ENCODE measurements at places on chromosomes 3 and 15.

- no peak for DNase-seq
These were observed 107.5 kb upstream of the SKOR1 start for GRCh38 chr15:67717776-67718175.

GRCh38 chr15:50377867-50378751 is 23.1 kb upstream of the GABPB1 start:
- DNase-seq, result no peak

DNA sequence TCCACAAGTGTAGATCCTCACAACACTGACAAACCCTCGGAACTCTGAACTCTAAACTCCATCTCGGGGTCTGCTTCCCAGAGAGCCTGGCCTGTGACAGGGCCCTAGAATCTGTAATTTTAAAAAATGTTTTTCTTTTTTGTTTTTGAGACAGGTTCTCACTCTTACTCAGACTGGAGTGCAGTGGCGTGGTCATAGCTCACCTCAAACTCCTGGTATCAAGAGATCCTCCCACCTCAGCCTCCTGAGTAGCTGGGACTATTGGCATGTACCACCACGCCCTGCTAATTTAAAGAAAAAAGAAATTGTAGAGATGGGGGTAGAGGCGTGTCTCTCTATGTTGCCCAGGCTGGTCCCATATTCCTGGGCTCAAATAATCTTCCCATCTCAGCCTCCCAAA is 26.2 kb downstream of the CRABP1 start:
- DNase-seq, result no peak

DNA sequence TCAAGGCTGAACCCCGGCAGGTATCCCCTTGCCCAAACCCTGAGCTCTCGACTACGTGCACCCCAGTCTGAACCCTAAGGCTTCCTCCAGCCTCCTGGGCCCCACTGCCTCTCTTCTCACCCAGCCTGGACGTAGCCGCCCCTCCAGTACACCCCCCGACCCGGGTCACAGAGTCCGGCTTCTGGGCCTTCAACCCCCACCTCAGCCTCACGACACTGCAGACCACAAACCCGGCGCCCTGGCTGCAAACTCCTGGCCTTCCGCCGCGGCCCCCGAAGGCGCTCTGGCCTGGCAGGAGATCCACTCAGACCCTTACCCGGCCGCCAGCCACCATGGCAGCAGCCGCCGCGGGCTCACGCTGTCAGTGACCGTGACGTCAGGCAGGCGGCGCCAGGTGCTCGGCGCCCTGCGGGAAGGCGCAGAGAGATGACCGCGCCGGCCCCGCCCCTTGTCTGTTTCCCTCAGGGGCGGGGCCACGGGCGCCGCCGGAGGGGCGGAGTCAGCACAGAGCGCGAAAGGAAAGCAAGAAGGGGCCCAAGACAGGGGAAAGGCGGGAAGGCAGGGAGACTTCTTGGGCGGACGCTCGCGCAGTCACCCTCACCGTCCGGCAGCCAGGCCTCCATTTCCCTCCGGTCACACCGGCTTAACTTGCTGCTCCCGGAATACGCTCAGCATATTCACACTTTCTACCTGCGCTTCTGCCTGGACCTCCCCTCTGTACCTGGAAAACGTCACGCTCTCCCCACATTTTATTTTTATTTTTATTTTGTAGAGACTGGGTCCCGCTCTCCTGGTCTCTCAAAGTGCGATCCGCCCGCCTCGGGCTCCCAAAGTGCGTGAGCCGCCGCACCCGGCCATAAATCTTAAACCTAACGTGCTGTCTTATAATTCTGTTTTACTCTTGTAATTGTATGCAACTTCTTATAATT is at the start of gene RMDN3:
RMDN3 (minus strand) TSS at position 372 of the 929 bp plus-strand sequence. CDS start 471 bp downstream, outside the sequence.
- DNase-seq, result peak; percentile 99

DNA sequence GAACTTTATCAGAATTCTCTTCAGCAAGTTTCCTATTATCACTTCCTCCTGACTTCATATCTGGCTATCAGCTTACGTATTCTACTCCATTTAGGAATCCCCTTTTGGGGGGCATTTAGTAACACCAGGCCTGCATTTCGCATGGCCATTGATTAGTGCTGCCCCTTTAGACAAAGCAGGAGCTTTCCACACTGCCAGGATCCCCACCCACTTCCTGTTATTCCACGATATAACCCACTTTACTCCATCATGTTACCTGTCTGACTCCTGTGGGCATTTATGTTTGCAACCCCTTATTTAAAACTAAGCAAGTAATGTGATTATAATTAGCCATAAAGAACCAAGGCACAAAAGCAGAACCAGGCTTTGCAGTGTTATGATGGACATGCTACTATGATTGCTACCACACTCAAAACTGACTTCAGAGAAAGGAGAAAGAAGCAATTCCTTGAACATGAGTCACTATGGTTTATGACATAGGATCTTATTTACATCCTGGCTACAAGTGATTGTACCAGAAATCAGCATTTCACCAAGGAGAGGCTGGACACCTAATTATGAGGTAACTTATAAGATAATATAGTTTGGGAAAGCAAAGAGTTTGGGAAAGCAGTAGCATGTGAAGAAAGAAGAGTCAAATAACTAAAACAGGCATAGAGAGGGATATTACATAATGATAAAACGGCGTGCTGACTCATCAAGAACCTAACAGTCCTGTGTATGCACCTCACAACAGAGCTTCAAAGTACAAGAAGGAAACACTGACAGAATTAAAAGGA is 96.3 kb downstream of the IGSF11 start:
- no peak for DNase-seq

GRCh38 chr3:169596126-169596525 is 67.4 kb downstream of the MECOM start:
- no peak for DNase-seq

GRCh38 chr15:42508263-42508690 is 12.8 kb downstream of the SNAP23 start:
- DNase-seq, result no peak

DNA sequence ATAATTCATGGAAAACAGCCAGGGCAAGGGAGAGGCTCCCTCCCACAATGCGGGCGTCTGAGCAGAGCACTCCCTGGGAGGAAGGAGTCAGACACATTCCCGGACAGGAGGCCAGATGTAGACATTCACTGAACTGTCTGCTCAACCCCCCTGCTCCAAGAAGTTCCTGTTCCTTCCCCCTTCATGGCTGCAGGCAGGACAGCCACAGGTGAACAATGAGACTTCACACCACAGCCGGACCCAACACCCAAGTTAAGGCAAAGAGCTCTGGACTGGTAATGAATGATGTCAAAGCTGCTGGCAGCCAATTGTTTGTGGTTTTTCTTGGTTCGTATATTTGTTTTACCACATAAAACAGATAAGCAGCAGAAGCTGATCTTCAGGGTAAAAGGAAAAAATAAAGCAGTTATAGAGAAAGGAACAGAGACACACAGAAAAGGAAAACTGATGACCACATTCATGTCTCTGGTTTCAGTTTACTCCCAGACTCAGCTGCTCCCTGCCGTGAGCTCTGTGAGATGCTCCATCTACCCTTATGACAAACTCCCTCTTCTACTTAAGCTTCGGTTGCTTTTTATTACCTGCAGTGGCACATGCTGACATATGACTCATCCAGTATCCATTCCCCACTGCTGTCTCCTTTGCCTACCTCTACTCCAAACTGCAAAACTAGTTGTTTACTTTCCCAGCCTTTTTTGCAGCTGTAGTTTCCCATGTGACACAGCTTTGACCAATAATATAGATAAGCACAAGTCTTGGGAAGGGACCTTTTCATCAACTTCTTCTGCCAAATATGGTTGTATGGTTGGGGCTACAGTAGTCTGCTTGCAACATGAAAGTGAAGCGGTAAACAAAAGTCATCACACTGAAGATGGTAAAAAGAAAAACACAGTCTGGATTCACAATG is 33.1 kb downstream of the DZIP1L start:
- DNase-seq, result peak; percentile 72

GRCh38 chr15:32124726-32125125 is 94.4 kb downstream of the CHRNA7 start:
- no peak for DNase-seq

DNA sequence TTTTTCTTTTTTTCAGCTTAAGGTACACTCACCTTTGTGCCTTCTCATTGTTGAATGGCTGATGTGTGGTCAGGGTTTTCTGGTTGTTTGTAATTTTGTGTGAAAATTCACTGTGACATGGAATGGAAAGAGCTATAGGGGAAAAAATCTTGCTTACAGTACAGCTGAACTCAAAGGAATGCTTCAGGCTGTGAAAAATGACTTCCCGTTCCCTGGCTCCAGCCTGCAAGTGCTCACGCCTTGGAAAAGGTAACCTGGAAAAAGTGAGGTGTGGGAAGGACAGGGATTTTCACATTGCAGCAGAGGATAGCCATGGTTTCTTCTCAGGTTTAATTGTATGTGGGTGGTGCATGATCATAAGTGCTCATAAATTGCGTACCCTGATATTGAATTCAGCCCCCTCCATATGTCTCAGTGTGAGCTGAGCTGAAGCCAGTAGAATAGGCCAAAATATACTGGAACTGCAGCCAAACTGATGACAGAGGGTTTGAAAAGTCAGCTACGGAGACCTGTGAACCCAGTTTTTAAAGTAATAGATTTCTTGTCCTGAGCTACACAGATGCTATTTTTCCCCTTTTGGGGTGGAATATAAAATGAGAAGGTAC is 228.7 kb upstream of the RASGRP1 start:
- no peak for DNase-seq

- no peak for DNase-seq
These were observed 17.8 kb downstream of the ABHD17C start for GRCh38 chr15:80712956-80713355.

DNA sequence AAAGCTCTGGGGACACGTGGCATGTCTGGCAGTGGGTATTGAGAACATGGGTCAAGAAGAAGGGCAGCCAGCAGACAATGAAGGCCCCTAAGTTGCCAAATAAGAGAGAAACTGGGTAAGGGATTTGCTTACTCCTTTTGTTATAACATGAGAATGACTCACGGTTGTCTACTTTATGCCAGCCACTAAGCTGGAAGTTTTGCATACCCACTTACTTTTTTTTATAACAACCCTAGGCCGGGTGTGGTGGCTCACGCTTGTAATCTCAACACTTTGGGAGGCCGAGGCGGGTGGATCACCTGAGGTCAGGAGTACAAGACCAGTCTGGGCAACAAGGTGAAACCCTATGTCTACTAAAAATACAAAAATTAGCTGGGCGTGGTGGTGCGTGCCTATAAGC is 50.0 kb downstream of the DRD3 start:
- DNase-seq, result no peak

DNA sequence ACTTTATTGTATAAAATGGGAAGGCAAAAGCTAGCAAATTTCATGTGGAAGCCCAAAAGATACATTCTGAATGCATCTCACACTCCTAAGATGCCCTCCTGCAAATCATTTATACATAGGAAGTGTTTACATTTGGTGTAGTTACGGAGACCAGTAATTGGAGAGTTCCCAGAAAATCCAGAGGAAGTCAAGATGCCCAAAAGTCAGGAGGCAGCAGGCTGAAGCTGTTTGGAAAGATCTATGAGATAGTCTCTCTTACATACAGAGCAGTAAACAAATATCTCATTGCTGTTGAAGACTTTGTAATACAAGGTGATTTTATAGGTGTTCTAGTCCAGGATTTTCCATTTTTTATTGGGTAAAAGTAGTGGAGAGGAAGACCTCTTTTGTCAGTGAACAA is 8.8 kb downstream of the KLHL24 start:
- DNase-seq, result peak; percentile 12

GRCh38 chr3:40355410-40355809 is 31.6 kb upstream of the ENTPD3 start:
- DNase-seq, result no peak

- no peak for DNase-seq
These were observed 524.3 kb downstream of the GBE1 start for GRCh38 chr3:81237181-81237580.

DNA sequence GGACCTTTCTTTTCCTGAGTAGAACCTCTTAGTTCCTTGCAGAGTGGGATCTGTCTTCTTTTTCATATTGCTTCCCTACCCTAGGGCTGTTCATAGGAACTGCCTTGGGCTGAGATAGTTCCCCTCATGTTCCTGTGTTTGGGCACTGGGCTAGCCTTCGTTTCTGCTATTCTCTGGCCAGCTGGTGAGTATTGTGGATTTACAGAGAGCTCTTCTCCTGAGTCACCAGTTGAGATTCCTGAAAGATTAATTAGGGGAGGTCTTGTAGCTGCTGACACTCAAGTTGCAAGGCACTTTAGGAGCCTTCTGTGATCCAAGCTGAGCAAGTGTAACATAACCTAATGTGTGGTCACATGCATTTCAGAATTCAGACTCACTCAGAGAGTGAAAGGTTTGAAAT is 30.7 kb downstream of the CHD2 start:
- DNase-seq, result no peak

DNA sequence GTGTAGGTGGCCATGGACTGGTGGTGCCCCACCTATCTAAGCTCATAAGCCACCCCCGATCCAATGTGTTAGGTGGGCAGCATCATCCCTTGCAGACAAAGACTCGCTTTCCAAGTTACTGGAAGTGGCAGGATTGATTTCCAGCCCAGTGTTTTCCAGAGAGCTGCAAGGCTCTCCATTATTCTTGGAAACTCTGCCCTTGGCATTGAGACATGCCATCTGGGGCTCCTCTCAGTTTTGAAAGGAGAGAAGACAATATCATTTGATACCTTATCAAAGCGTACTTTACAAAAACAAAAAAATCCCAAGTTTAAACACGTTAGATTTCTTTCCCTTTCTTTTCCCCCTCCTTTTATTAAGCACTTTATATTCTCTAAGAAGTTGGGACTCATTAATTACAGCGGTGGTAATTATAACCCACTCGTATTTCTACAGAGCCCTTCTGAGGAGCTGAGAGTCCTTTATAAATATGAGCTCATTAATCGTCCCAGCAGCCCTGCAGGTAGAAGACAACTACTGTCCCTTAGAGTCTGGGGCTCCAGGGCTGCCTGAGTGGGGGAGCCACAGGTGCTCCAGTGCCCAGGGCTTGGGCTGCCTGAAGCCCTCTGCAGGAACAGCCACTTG is 226.1 kb downstream of the TLE3 start:
- DNase-seq, result no peak

GRCh38 chr3:38738630-38739395 is 77.2 kb downstream of the SCN10A start:
- peak; percentile 73 for DNase-seq

All from activated CD4-positive, alpha-beta T cell treated with anti-CD3 and anti-CD28 coated beads, Interleukin-2, amount 10 ng/mL, durations not matched to agents 24 days and 14 days (primary cell).